Activated CD8-positive, alpha-beta memory T cell treated with anti-CD3 and anti-CD28 coated beads for 1 hour (primary cell): ENCODE measurements at places on chromosomes 6 and 20.

- DNase-seq, result no peak
Measured at GRCh38 chr20:21498635-21499034, 15.2 kb downstream of the NKX2-2 start.

- no peak for DNase-seq
Measured at GRCh38 chr6:31633447-31633846, 12.9 kb downstream of the PRRC2A start.

GRCh38 chr20:44067650-44068081, 119.3 kb downstream of the JPH2 start:
- no peak for DNase-seq

DNA sequence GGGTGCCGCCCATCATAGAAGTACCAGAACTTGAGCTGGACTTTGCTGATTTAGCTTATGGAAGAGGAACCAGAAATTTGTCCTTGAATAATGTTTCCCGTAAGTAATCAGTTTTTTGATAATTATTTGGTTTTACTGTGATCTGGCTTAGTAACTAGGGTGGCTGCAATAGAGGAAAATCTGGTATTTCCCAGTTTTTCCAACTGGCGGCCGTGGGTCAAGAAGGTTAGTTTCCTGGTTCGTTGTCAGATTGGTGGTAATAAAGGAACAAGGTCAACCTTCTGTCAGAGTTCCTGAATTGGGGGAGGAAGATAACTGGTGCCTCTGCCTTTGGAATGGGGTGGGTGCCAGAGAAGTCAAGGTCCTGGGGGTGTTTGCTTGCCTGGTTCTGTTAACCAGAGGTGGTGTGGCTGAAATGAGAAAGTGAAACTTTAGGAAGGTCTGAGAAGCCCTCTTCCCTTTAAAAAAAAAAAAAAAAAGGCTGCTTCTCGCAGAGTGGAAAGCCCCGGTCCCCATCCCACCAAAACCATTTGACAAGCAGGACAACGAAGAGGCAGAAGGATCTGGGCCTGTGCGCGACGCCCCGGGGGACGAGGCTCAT, at the start of gene CALHM6:
CALHM6 (plus strand) TSS at position 45 of the 601 bp plus-strand sequence; CDS start at position 600, 555 bp downstream.
- no peak for DNase-seq

DNA sequence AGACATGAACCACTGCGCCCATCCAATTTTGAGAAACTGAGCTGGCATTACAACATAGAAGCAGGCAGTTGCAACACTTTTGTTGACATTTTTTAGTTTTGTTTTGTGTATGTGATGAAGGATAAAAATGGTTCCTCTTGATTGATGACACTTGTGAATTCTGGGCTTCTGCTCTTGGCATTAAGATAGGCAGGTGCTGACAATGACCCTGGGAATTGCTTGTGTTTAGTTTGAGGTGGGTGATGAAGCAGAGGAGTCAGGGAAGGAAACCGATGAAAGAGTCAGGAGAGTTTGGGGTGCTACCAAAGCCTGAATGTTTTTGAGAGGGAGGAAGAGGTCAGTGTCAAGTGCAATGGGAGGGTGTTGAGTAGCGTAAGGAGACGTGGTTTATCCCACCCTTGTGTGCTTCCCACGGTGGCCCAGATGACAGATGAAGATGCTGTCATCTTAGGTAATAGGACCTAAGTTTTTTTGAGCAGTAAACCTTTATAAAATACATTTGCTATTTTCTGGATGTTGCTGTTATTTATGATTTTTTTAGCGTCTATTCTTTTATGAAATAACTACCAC, 19.4 kb downstream of the CDS2 start:
- DNase-seq, result no peak

GRCh38 chr20:13423472-13424173, 202.5 kb downstream of the ISM1 start:
- no peak for DNase-seq

- DNase-seq, result no peak
Measured at GRCh38 chr20:64143018-64143801, 21.0 kb upstream of the MYT1 start.

- no peak for DNase-seq
Measured at GRCh38 chr6:143539734-143540133, 28.2 kb upstream of the FUCA2 start.

DNA sequence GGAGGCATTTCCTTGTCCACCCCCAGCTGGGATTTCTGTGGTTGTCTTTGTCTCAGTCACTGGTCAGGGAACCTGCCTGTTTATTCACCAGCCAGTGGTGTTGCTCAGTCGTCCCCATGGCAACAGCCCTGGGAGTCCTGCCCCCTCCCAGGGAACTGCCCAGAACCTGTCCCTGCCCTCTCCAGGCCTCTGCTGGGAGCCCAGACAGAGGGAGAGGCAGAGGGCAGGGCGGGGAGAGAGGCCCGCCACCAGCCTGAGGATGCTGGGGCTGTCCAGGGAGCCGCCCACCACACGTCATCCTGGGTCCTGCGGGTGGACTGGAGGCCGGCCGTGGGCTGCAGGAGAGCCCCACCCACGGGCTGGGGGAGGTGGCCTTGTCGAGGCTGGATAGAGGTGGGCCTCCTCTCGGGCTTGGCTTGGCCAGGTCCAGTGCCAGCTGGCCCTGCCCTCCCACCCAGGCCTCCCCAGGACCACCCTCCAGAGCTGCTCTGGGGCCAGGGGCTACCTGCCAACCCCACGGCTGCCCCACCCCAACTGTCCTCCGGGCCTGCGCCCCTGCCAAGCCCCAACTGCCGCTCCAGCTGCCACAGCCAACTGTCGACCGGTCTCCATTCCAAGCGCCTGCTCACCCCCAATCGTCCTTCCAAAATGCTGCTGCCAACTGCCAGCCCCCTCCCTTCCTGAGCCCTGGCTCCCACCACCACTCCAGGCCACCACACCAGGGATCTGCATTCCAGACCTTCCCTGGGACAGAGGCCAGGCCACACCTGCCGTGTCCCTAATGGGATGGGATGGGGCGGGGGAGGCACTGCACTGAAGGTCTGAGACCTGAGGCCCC, 4.2 kb upstream of the ZBTB46 start:
- DNase-seq, result no peak

- DNase-seq, result no peak
Measured at GRCh38 chr20:32067234-32067821, 15.3 kb downstream of the HCK start.

GRCh38 chr6:151263967-151264366, 24.2 kb downstream of the AKAP12 start:
- DNase-seq, result no peak

DNA sequence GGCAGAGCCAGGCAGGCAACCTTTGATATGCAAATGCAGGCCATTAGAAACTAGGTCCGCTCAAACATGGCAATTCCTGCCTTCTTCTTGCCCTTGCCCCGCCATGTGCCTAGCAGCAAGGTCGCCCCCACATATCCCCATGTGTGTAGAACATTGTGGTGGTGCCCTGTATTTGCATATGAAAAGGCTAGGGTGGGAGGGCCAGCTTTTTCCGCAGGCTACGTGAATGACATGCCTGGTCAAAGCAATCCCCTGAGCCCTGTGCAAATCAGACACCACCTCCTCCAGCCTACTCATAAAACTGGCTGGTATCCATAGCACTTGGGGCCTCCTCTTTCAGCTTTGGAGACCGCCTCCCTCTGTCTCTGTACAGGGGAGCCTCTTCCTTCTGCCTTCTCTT, 31.6 kb downstream of the GSTA2 start:
- DNase-seq, result no peak

- DNase-seq, result no peak
Measured at GRCh38 chr6:135673501-135674309, 176.2 kb upstream of the AHI1 start.

DNA sequence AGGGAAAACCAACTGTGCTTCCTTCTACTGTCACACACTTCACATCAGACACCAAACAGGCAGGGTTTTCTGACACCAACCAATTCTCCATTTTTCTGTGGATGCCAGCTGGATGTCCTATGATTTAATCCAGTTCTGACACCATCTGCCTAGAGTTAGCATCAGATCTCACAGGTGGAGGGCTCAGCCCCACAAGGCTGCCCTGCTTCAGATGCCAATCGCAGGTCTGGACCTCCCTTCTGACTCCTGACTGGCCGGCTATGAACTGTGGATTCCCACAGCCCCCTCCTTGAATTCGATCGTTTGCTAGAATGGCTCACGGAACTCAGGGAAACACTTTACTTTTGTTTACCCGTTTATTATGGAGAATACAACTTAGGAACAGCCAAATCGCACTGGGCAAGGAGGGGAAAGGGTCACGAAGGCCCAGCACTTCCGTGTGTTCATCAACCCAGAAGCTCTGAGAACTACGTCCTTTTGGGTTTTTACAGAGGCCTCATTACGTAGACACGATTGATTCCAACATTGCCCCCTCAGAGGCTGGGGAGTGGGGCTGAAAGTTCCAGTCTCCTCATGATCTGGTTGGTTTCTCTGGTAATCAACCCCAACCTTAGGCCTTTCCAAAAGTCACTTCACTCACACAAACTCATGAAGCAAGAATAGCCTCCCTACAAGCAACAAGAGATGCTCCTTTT, 25.4 kb upstream of the MAS1 start:
- DNase-seq, result no peak

DNA sequence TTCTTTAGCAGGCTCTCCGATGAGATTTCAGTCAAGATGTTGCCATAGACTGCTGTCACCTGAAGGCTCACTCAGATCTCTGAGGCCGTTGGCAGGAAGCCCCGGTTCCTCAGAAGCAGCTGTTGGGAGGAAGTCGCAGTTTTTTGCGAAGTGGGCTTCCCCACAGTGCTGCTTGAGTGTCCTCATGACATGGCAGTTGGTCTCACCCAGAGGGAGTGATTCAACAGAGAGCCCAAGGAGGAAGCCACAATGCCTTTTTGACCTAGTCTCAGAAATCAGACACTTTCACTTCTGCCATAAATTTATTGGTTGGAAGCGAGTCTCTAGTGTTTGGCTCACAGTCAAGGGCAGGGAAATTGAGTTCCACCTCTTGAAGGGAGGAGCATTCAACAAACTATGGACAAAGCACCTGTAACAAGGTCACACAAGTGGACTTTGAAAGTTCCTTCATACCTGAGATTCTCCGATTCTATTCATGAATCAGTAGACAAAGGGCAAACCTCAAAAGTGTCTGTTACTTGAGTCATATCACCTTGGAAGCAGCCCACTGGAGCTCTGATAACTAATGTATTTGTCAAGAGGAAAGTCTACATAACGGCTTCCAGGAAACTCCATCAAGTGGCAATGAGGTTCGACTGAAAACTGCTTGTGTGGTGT, 208.3 kb downstream of the TASP1 start:
- DNase-seq, result no peak

DNA sequence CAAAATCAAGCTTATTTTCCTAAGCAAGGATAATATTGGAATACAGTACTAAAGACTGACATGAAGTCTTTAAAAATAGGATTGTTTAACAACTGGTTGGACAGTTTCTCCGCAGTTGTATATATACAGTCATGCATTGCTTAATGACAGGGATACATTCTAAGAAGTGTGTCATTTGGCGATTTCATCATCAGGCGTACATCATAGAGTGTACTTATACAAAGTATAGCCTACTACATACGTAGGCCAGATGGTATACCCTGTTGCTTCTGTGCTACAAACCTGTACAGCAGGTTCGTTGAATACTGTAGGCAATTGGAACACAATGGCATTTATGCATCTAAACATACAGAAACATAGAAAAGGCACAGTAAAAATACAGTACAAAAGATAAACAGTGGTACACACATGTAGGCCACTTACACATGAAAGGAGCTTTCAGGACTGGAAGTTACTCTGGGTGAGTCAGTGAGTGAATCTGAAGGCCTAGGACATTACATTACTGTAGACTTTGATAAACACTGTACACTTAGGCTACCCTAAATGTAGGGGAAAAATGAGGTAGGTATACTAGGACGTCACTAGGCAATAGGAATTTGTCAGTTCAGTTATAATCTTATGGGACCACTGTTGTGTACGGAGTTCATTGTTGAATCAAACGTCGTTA, 20.1 kb downstream of the HECA start:
- DNase-seq, result no peak

- DNase-seq, result no peak
Measured at GRCh38 chr6:39800034-39801032, 8.2 kb downstream of the DAAM2 start.

DNA sequence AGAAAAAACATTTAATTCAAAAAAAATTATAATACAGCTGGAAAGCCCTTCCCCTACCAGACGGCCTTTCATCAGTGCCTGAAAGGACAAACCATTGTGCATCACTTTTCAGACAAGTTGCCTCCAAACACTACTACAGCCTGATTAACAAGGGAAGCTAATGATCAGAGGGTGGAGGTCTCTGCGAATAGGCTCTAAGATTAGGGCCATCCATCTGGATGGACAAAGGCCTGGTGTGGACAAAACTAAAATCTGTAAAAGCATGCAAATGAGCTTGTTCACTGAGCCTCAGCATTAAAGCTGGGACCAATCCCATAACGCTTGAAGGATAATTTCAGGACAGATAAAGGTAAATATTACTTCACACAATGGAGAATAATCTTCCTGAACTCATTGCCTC, 228.7 kb upstream of the PLN start:
- DNase-seq, result no peak

DNA sequence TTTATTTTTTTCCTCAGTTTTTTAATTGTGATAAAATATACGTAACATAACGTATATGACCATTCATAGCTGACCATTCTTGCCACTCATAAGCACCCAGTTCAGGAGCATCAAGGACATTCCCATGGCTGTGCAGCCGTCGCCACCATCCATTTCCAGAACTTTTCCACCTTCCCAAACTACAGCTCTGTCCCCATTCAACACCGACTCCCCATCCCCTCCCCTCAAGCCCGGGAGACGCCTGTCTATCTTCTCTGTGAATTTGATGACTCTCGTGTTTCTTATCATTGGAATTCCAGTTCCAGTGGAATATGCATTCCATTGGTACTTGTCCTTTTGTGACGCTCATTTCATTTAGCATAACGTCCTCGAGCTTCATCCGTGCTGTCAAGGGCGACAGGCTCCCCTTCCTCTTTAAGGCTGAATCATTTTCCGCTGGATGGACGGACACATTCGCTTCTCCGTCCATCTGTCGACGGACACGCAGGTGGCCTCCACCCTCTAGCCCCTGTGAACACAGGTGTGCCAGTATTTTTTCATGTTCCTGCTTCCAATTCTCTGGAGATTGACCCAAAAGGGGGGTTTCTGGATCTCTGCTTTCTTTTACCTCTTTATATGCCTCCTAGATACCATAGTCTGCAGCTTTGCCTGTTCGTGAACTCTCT, 88.1 kb downstream of the YTHDF1 start:
- no peak for DNase-seq

- no peak for DNase-seq
Measured at GRCh38 chr6:80728101-80728750, 621.8 kb downstream of the BCKDHB start.

DNA sequence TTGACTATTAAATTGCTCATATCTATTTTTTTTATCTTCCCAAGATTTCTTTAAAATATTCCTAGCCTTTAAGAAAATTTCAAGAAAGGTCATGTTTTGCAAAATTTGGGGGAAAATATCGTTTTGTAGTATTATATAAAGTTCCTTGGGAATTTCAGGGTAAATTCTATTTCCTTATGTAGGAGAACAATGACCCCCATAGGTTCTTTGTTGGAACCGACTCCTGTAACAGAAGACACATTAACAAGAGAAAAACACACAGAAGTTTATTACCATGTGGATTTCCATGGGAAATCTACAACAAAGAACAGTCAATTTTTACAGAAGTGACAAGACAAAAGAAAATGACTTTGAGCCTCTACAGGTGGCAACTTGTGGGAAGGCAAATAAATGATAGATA, 68.1 kb downstream of the ADGB start:
- DNase-seq, result no peak
